Inflammatory macrophage (primary cell): ENCODE measurements at places on chromosomes 16 and 17.

- DNase-seq: no peak
These were observed 197.4 kb downstream of the C16orf95 start for GRCh38 chr16:87119748-87120147.

DNA sequence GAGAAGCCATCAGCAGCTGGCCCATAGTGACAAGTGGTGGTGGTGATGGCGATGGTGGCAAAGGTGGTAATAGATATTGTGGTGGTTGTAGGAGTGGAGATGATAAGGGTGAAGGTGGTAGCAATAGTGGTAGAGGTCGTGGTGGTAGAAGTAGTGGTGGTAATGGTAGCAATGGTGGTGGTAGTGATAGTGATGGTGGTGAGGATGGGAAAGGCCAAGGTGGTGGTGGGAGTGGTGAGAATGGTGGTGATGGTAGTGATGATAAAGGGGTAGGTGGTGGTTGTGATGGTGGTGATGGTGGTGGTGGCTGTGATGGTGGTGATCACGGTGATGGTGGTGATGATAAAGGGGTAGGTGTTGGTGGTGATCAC is 13.1 kb downstream of the CDH5 start:
- no peak for DNase-seq

DNA sequence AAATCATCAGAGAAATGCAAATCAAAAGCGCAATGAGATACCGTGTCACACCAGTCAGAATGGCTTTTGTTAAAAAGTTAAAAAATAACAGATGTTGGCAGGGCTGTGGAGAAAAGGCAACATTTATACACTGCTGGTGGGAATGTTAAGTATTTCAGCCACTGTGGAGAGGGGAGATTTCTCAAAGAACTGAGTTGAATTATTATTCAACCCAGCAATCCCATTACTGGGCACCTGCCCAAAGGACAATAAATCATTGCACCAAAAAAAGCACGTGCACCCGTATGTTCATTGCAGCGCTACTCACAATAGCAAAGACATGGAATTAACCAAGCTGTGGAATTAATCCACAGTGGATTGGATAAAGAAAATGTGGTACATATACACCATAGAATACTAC is 204.7 kb downstream of the HS3ST4 start:
- no peak for DNase-seq

GRCh38 chr17:62720126-62720850 is 87.8 kb downstream of the MARCHF10 start:
- DNase-seq: peak; percentile 52

DNA sequence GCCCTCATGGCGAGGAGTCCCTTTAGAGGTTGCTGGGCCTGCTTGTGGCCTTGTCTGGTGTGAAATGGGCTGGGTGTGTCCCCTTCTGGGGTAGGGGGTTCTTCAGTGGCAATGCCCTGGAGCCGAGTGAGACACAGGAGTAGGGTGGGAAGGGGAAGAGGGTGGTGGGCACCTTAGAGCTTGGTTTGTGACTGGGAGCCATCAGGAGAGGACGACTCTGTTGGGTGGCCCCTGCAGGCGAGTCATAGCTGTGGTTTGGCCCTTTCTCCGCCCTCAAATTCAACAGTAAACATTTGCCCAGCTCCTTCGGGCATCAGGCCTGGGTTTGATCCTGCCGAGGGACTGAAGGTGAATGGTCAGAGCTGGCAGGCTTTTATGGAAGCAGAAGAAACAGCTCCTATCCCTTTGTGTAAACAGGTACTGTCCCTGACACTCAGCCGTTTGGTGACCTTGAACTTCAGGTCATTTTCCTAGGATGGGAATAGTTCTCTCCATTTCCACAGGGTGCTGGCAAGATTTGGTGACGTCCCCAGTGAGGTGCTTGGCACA is 2.9 kb downstream of the E4F1 start:
- no peak for DNase-seq

- no peak for DNase-seq
These were observed 121.1 kb downstream of the SLC39A11 start for GRCh38 chr17:72971226-72971880.

DNA sequence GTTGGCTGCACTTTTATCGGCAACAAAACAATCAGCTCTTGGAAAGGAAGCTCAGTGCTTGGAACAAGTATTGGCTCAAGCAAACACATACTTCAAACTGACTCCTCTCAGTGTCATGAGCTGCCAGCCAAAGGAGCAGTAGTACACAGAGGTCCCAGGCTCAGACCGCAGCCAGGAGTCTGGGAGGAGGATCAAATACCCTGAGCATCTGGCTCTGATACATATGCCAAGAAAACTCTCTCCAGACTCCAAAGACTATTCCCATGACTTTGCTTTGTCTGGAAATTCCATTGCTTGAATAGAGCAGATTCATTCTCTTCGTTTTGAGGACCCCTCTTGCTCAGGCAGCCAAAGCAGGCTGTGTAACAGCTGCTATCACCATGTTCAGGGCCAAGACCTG is 501.6 kb upstream of the PSMD7 start:
- no peak for DNase-seq

GRCh38 chr17:75060434-75061054 is 13.5 kb downstream of the KCTD2 start:
- no peak for DNase-seq

DNA sequence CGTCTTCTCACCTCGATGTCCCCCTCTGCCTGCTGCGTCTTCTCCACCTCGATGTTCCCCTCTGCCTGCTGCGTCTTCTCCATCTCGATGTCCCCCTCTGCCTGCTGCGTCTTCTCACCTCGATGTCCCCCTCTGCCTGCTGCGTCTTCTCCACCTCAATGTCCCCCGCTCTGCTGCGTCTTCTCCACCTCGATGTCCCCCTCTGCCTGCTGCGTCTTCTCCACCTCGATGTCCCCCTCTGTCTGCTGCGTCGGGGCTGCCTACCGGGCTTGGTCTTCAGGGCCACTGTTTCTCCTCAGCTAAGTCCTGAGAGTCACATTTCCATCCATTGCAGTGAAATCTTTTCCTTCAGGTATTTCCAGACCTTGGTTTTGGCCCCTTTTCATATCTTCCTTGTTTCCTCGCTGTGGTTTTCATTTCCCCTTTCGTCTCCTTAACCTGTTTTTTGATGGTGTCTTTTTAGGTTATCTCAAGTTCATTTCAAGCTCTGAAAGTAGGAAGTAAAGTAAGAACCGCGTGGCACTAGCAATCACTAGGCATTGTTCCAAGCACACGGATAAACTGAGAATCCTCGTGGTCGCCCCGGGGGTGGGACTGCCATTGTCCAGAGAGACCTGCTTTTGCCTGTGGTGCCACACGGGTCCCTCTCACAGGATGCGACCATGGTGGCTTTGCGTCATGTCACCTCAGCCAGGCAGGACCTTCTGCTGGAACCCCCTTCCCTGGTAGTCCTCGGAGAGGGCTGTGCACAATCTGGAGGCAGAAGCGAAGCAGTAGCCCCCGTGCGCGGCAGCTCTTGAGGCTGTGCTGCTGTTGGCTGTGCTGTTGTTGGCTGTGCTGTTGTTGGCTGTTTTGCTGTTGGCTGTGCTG is 9.5 kb upstream of the ZNF750 start:
- DNase-seq: no peak

GRCh38 chr17:48513666-48514455 is 16.9 kb downstream of the HOXB1 start:
- no peak for DNase-seq

- DNase-seq: no peak
These were observed 201.3 kb downstream of the CEP112 start for GRCh38 chr17:65990593-65990992.

GRCh38 chr17:8160741-8161221 is 2.0 kb downstream of the VAMP2 start:
- DNase-seq: no peak

GRCh38 chr16:65843941-65844340 is 522.5 kb upstream of the CDH5 start:
- DNase-seq: no peak

DNA sequence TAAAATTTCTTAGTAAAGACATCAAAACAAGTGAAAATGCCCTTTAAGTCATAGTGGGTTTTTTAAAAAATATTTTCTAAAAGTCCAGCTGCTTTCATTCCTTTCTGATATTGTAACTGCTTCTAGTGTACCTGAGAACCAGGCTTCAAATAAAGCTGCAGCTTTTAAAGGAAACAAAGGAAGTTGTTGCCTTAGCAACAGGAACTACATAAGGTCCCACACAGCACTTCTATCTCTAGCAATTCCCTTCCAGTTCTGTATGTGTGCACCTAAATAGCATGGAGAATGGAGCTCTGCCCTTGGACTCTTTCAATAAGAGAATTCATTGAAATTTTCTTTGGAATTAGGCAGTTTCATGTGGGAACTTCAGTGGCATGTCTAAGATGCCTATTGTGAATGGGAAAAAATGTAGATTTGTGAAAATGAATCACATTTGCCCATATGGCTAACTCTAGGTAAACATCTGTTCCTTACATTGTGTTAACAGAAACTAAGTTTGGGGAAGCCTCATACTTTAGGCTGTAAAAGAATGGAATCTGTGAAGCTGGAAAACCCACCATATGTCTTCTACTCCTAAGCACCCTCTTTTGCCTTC is 206.4 kb downstream of the KIF2B start:
- no peak for DNase-seq

- no peak for DNase-seq
These were observed 569 bp downstream of the PRSS21 start for GRCh38 chr16:2817340-2818271.

DNA sequence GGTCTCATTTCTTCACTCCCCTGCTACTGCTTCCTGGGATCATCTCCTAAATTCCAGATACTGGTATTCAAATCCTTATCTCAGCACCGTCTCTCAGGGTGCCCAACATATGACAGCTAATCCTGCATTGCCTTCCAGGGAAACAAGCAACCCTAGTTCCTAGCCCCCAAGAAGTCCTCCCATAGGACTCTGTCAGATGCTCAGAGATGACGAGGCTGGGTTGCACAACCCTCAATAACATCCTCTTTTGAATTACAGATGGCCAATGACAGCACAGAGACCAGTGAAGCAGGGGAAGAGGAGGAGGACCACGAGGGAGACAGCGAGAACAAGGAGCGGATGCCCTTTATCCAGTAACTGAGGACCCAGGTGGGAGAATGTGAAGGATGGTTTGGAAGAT is 45.0 kb upstream of the CLEC3A start:
- peak; percentile 48 for DNase-seq

DNA sequence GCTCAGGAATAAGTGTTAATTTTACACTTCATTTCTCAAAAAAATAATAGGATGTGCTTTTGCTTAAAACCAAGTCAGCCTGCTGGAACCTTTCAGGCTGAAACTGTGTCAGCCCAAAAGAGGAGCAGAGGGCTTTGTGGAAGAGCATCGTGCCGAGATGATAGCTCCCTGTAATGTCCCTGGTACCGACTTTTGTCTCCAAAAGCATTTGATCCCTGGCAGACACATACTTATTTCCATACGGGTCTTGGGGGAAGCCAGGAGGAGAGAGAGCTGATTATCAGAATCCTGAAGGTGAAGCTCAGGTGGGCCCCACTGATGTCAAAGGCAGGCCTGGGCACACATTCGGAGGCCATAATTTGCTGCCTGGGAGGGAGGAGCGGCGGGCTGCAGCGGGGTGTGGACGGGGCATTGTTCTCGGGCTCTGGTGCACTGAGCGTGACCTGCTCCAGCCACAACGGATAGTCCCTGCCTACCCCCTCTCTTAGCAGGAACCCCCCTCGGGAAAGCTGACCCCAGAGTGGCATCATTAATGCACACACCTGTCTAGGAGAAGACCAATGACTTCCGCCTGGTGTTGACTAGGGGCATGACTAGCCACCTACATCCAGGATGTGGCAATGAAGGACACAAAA is 155.9 kb downstream of the C16orf78 start:
- DNase-seq: no peak

GRCh38 chr16:76222087-76222486 is 55.1 kb upstream of the CNTNAP4 start:
- DNase-seq: no peak

DNA sequence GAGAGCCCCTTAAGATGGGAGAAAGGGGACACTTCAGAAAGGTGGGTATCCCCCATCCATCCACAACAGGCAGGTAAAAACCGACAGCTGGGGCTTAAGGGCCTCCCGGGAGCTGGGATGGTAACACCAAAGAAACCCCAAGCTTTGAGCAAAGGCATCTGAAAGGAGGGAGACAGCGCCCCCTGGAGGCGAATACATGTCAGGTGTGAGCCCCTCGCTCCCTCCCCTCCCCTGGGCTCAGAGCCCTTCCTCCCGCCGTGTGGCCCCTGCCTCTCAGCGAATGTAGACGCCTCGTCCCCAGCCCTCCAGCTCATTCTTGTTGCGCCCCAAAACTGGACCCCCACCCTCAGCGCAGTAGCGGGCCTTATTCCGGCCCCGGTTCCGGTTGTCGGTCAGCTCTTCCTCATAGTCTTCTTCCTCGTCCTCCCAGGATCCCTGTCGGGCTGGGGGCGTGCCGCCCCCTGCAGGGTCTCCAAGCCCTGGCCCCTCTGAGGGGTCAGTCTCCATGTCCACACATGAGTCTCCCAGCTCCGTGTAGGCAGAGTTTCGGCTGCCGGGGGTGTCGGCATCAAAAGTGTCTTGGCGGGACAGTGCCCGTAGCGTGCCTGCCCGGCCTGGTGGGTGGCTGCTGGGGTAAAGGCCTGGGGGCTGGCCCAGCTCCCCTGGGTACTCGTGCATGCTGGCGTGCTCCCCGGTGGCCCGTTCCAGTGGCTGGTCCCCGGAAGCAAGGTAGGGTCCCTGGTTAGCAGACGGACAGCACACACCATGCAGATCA is 9.1 kb upstream of the ARL5C start:
- peak; percentile 56 for DNase-seq

GRCh38 chr16:55324285-55325079 is 479 bp downstream of the IRX6 start:
- DNase-seq: no peak

DNA sequence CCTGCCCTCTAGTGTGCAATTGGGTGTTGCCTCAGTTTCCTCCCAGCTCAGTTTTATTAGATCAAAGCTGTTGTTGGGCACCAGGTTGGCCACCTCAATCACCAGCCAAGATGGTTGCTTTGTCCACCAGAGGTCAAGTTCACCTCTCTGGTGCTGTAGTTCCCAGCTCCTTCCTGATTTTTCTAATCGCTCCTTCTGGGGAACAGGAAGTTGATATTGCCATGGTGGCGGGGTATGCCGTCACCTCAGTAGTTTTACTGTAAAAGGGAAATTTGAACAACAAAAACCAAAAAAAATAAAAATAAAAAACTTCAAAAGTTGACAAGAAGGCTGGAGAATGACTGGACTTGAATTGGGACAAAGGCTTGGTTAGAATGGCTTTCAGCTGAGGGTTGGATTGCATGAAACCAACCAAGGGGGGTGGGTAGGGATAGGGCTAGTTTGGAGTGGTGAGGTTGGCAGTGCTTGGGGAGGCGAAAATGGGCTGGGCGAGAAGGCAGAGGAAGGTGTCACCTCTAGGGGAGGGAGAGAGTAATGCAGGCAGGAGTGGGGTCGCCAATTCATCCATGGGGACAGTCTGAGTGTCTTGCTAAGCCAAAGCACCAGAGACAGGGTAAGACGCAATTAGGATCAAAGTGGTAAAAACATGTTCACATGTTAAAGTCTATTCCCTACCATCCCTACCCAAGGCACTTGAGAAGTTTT is 6.2 kb downstream of the EFNB3 start:
- DNase-seq: peak; percentile 25

GRCh38 chr16:90077757-90078578 is 837 bp upstream of the PRDM7 start:
- DNase-seq: peak; percentile 26

DNA sequence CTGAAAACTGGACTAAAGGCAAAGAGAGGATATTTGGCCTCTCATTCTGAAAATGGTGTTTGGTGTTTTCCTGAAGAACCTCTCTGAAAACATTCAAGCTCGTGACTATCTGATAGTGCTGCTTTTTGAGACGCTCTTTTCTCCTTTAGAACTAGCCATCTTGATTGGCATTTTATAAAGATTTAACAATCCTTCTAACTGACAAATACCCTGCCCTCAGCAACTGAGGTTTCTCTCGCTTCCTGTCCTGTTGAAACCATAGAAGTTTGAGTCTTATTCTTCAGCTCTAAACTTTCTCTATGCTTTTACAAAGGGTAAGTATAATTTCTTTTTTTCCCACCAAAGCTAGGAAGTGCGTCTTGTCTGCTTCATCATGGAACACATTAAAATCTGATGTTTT is 13.3 kb downstream of the CNEP1R1 start:
- DNase-seq: peak; percentile 9
